ENCODE measurements at places on chromosomes 2 and 18.

- DNase-seq, result no peak
Measured at GRCh38 chr2:67462738-67463496, 65.8 kb downstream of the ETAA1 start.

DNA sequence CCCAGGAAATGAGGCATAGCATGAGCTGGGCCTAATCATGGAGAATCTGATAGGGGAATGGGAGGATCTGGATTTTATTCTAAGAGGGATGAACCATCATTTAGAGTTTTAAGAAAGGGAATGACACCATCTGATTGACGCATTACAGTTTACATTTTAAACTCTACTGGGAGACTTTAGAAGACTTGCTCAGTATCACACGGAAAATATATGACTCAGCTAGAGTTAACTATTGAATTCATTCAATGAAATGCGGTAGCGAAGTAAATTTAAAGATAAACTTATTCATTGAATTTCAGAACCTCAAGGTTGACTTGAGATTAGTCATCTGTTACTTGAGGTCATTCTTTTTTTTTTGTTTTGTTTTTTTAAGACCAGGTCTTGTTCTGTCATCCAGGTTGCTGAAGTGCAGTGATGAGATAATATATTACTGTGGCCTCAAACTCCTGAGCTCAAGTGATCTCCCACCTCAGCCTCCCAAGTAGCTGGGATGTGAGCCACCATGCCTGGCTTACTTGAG, 25.0 kb downstream of the MC4R start:
- DNase-seq, result no peak

- no peak for DNase-seq
Measured at GRCh38 chr2:163716101-163716500, 19.7 kb downstream of the FIGN start.

DNA sequence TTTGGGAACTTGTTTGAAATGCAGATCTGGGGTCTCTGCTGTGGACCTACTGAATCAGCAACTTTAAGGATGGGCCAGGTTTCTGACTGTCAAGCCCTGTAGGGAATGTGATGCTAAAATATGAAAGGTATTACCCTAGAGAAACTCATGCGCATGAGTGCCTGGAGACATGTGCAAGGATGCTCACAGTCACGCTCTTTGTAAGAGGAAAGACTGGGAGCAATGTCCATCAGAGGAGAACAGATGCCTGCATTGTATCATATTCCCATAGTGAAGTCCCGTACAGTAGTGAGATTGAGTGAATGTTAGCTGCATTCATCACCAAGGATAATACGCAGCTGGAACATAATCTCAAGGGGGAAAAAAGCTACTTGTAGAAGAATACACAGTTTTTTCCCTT, 14.1 kb downstream of the ZNF407 start:
- no peak for DNase-seq

DNA sequence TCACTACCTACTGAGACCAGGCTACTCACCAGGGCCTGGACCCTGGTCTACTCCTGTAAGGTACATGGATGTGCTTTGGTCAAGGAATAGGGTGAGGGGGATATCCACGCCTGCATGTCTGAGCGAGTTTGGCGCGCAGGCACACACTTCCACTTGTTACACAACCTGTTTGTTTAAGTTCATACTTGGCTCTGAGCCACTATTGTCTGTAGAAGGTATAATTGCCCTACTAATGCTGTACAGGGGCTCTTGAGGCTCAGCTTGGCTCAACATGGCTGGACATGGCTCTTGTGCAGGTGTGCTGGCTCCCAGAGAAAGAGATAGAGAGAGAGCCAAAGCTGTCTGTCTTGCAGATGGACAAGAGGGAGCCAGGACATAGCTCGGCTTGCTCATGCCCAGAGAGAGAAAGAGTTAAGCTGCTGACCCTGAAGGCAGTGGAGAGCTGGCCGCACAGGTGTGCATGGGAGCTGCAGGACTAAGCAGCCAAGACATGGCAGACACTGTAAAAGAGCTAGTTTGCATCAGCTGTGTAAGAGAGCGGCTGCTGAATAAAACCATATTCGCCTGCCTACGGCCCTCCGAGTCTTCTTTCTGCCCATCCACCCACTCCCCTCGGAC, 35.2 kb downstream of the NPPC start:
- no peak for DNase-seq

DNA sequence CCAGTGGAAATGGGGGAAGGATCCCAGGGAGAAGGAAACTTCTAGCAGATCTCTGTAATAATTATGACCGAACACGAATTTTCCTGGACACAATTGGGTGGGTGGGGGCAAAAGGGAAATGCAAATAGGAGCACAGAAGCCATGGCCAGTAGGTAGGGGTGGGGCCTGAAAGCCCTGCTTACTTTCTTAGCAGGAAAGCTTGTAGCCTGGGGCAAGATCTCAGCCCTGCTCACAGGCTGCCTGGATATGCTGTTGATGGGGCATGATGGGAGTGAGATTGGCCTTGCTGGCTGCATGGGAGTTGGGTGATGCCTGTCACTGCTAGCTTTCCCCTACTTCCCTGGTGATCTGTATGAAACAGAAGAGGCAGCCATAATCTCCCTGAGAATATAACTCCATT, 45.9 kb upstream of the SPOPL start:
- DNase-seq, result no peak

- DNase-seq, result no peak
Measured at GRCh38 chr18:32424696-32425095, 46.0 kb downstream of the GAREM1 start.

DNA sequence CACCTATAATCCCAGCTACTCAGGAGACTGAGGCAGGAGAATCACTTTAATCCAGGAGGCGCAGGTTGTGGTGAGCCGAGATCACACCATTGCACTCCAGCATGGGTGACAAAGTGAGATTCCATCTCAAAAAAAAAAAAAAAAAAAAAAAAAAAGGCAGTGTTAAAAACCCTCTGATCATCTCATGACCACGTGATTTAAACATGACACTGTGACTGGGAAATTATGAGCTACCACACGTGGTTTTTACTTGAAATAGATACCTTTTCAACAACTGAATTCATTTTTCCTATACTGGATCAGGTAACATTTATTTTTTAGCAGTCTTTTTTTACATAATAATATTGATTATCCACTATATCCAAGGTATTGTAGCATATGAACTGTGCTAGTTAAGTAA, 102.7 kb downstream of the PTRHD1 start:
- no peak for DNase-seq

GRCh38 chr2:66461664-66462500, 27.0 kb downstream of the MEIS1 start:
- no peak for DNase-seq

- DNase-seq, result peak; percentile 7
Measured at GRCh38 chr18:79928563-79928960, 22.9 kb downstream of the SLC66A2 start.

- DNase-seq, result no peak
Measured at GRCh38 chr18:11607906-11608305, 1.5 kb upstream of the SLC35G4 start.

DNA sequence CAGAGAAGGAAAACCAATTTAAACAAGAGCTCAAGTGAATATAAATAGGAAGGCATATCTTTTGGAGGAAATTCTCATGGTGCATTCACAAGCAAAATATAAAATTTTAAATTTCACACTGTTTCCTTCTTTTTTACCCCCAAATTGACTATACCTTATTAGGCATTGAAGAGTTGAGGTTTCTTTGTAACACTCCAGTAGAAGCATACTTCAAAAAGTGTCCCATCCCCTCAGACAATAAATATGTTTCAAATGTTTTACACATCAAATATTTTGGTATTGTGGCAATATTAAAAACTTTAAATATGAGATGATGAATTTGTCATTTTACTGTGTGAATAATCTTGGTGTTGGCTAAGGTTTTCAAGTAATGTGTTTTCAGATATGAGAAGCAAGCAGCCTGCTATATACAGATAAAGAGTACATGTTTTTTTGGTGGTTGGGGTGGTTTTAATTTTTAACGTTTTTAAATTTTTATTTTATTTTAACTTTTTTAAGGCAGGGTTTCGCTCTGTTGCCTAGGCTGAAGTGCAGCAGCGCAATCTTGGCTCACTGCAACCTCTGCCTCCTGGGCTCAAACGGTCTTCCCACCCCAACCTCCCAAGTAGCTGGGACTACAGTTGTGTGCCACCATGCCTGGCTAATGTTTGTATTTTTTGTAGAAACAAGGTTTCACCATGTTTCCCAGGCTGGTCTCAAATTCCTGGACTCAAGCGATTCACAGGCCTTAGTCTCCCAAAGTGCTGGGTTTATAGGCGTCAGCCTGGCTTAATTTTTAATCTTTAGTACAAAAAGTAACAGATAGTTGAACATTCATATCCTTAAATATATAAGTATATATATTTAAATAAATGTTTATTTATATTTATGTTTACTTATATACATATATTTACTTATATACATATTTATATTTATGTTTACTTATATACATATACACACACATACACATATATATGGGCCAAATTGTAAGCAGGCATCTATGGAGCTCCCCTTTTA, 36.5 kb upstream of the DLX1 start:
- no peak for DNase-seq

DNA sequence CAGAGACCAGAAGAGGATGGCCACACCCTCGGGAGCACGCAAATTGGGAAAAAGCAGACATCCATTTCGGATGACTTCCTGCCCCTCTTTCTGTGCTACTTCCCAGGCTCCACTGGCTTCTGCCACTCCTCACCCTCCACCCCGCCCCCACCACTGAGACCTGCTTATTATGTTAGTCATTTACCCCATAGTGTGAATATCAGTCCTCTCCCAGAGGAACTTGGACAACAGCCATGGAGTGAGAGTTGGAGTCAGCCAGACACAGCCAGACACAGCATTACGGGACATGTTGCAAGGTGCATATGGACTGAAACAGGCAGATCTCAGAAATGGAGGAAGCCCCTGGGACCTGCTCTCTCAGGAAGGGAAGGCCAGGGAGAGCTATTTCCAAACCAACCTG, 51.8 kb downstream of the CTIF start:
- DNase-seq, result no peak

GRCh38 chr2:142867136-142867535, 10.3 kb upstream of the KYNU start:
- no peak for DNase-seq

- no peak for DNase-seq
Measured at GRCh38 chr2:83364264-83364663, 1094.8 kb downstream of the SUCLG1 start.

DNA sequence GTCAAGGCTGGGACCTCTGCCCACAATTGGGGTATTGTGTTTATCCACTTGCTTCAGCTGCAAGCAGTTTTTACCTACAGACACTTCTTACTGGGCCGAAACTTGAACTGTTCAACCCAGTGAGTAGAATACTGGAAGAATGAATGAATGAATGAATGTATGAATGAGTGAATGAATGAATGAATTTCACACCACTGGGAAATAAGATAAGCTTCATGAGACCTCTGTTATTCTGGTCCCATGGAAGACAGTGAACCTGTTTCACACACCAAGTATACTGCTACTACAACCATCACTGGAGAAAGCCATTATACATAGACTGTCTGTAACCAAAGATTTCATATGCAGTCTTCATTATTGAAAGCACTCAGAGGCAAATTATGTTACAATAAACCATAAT, 295.0 kb upstream of the GULP1 start:
- no peak for DNase-seq

- no peak for DNase-seq
Measured at GRCh38 chr2:144348846-144349245, 171.1 kb downstream of the ZEB2 start.

GRCh38 chr18:30971338-30971956, 71.1 kb downstream of the DSC3 start:
- DNase-seq, result no peak

DNA sequence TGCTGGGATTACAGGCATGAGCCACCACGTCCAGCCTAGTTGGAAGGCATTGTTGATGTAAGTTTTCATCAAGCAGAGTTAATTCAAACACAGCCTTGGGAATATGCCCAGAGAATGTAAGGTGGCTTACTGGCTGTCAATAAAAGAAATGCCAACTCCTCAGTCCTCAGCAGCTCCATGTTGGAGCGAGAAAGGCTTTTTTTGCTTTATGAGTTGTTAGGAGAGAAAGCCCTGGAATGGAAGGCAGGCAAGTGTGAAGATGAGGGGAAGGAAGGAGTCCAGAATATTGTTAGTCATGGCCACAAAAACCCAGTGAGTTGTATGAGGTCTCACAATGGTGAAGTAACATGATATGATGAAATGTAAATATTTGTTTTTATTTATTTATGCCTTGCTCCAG, 57.1 kb downstream of the MAP4K4 start:
- no peak for DNase-seq

DNA sequence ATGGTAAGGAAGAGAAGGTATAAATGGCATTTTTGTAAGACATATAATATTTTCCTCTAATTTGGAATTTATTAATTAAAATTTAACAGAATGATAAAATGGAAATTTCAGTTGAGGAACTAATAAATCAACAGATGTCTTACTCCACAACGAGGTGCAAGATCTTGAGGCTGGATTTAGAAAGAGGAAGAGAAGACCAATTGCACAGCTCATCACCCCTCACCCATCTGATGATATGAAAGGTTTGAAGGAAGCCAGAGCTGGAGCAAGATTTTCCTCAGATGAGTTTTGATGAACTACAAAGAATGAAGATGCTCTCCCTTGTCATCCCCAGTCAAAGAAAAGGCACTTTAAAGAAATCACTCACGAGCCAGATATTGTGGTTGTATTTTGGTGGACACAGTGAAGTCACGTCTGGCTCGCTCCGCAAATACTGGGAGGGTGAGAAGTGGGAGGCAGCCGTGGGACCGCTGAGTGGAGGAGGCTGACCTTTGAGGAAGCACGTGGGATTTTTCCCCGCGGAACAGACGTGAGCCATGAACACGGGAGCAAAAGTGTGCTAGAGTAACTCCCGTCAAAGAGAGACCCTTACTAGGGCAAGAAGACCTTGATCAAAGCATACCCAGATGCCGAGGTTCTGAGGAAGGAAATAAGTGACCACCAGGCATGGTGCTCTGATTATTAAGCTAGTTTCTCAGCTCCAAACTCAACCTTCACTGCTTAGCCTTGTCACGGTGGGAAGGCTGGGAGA, 511.4 kb downstream of the RNF144A start:
- no peak for DNase-seq

- no peak for DNase-seq
Measured at GRCh38 chr2:230669386-230669950, 43.2 kb upstream of the CAB39 start.

All from omental fat pad (tissue), 4 donors.